ENCODE measurements at places on chromosomes 3 and 15.
A peak's percentile ranks its signal among the peaks of the same experiment; 100 is the strongest.

- no peak for DNase-seq
Measured at GRCh38 chr15:26069231-26069641, 206.1 kb upstream of the ATP10A start.

DNA sequence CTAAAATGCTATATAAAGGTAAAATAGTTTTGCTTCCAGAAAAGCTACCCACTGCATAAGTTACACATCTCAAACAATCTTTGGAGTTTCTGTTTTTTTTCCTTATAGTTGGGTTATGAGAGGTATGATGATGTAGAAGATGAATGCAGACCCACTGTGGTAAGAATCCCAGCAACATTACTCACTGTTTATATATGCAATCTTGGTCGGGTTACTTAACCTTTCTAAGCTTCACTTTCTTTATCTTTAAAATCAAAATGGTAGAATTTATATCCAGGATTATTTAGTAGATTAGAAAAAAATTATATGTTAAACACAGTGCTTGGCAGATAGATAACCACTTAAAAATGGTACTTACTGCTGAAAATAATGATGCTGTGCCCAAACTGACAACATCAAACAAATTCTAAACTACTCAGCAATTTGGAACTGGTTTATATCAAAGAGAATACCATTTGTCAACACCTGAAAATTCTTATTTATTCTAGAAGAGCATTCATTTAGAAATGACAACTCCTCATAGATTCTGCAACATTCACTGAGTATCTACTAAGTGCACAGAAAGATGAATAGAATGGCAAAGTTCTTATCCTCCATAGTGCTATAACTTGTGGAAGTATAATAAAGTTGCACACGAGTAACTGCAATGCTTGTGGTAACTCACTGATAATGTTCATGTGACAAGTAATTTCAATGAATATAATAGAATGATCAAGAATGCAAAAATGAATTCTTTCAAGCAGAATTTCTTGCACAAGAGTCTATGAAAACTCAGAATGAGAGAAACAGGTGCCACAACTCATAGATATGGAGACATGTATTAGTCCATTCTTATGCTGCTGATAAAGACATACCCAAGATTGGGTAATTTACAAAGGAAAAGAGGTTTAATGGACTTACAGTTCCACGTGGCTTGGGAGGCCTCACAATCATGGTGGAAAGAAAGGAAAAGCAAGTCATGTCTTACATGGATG is 129.0 kb upstream of the SLC7A14 start:
- DNase-seq, result no peak

GRCh38 chr3:153285982-153286381 is 124.0 kb downstream of the RAP2B start:
- DNase-seq, result peak; percentile 62

DNA sequence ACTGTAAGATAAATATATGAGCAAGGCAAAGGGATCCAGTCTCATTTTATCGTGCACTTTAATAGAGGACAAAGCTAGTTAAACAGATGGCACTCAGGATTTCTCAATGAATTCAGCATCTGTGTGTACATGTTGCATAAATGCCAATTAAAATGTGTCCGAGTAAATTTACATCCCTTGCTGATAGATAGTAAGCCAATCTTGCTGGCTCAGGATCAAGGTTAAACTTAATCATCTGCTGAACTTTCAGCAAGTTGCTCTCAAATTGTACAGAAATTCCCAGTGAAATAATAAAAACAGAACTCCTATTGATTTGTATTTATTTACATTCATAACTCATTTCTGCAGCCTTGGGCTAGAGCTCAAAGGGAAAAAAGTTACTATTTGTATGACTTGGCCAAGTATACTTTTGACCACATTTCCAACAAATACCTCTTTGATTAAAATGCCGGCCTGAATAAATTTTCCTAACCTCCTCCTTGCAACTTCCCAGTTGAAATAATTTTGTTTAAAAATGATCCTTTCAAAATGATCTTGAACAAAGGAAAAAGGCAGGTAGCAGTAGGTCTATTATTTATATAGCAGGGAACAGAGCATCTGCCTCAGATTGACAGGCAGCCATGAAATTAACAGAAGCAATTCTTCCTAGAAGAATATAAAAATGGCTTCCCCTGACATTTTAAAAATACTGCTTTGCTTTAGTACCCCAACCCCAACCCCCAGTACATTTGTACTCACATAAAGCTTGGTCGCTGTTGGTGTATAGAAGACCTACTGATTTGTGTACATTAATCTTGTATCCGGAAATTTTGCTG is 1001.9 kb downstream of the ROBO1 start:
- DNase-seq, result peak; percentile 29

GRCh38 chr15:53835309-53835708 is 75.8 kb upstream of the WDR72 start:
- DNase-seq, result no peak

DNA sequence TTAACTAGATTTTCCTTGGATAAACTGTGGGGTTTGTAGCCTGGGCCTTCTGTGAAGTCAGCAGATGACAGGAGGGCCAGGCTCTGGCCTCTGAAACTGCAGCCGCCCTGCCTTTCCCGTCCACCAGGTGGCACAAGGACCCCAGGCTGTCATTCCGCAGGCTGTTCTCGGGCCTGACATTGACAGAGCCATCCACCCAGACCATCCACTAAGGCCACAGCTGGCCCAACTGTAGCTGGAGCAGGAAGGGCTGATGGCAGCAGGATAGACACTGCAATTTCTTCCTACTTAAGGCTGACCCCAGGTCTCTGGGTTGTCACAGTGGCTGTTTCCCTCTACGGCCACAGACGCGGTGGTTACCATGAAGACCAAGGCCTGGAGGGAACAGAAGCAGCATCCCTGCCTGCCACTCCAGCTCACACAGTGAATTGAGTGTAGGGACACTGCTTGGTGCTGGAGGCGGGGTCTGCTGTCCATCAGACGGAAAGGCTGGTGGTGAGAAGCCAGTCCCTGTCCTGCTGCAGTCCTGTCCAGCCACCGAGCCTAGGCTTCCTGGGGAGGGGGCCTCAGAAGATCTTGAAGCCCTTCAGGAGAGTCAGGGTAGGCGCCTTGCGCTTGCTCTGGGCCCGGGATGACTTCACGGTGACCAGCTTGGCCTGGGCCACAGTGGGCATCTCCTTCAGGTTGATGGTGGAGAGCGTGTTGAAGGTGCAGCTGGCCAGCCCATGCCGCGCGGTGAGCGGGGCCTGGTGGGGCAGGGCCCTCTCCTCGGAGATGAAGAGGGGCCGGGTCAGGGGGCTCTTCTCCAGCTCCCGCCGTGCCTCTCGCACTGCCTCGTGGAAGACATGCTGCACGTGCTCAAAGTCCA is 9.4 kb downstream of the SLC51B start:
- DNase-seq, result peak; percentile 76

GRCh38 chr3:55170444-55170843 is 242.6 kb upstream of the LRTM1 start:
- DNase-seq, result no peak

DNA sequence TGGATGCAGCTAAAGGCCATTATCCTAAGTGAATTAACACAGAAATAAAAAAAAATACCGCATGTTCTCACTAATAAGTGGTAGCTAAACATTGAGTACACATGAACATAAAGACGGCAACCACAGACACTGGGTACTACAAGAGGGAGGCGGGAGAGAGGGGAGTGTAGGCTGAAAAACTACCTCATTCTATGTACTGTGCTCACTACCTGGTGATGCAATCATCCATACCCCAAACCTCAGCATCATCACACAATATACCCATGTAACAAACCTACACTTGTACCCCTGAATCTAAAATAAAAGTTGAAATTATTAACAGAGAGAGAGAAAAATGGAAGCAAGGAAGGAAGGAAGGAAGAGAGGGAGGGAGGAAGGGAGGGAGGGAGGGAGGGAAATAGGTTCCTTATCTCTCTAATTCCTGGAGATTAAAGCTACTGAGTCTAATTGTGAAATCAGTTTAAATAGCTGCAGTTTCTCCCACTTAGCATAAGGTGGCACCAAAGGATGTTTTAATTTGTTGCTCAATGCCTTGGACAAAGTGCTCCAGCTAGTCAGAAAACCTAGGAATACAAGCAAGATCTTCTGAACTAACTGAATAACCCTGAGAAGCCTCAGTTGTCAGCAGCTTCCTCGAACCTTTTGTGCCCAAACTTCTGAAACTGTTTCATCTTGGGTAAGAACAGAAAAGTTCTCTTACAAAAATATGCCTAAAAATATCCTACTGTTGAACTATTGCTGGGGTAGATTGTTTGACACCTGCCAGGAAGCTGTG is 79.4 kb upstream of the ATP11B start:
- DNase-seq, result peak; percentile 86

Measured in pons (tissue), 1 donor.